Dorsolateral prefrontal cortex (tissue), 122 donors: ENCODE measurements at places on chromosomes 6 and 20.

DNA sequence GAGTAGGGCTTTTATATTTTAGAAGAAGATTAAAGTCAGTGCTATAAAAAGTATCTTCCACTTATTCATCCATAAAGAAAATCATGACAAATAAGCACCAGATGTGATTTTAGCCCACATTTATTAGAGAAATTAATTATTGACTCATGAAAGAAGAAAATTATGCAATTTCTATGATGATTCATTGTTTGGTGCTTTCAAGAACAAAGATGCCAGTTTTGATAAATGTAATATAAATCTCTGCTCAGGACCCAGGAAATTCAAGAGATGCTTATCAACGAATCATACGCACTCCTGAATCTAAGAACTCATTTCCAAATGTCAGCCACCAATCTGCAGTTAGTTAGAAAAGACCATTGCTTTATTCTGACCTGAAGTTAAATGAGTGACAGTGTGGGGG, 211.4 kb downstream of the ARHGAP18 start:
- DNase-seq, result no peak

GRCh38 chr6:20746805-20747558, 212.7 kb downstream of the CDKAL1 start:
- no peak for DNase-seq

GRCh38 chr20:46423342-46423741, 16.9 kb upstream of the ELMO2 start:
- DNase-seq, result no peak

- DNase-seq, result no peak
Measured at GRCh38 chr6:146651482-146651863, 52.7 kb downstream of the ADGB start.

GRCh38 chr6:166603043-166603690, 16.7 kb upstream of the RAMACL start:
- no peak for DNase-seq

DNA sequence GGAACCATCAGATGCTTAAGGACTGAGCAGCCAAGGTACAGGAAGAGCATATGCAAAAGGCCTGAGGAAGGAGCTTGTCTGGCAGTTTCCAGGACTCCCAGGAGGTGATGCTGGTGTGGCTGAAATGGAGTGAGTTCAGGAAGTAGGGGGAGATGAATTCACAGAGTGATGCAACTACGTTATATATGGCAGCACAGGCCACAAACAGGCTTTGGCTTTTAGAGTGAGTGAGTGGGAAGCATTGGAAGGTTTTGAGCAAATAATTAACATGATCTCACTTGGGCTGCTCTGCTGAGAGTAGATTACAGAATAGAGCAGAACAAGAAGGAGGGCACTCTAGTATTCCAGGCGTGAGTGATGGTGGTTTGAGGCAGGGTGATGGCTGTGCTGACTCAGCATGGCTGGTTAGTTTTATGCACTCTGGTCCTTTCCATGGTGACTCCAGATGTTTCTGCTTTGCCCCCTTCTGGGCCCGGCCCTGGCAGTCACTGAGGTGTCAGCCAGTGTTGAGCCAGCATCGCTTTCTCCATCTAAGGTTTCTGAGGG, 6.5 kb downstream of the BTN2A2 start:
- no peak for DNase-seq

DNA sequence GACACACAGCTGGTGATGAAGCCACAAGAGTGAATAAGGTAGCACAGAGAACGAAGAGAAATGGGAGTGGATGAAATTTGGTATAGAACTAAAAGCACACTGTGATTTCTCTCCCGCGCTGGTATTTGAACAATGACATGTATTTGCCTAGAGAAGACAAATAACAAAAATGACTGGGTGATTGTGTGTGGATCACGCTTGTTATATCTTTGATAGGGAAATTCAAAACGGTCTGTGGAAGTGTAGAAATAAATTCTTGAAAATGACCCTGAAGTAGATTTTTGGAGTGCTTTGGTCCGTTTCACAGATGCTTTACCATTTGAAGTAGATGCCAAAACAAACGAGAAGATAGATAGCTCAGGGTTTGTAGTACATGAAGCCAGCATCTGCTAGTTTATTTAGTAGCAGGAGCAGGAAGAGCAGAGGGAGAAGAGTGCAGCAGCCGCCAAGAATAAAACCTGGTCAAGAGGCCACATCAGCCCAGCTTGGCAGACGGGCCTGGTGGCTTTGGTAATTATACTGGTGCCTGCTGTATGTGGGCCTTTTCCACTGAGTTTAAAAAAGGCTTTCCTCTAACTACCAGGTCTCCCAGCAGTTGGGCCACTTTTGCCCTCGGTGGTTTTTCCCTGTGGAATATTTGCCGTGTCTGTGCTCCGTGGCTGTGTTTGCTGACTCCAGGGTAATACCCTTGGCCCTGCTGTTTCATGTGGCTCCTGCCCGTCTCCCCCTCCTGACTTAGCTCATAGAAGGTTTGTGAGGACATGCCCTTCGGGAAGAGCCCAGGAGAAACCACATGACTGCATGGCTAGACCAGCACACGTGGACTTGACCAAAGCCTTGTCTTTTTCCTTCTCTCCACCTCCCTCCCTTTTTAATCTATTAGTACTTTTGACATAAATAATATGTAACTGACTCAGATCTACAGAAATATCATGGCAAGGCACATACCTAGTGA, 294.0 kb downstream of the SOX4 start:
- no peak for DNase-seq

- DNase-seq, result no peak
Measured at GRCh38 chr6:84643778-84644177, 120.6 kb downstream of the TBX18 start.

DNA sequence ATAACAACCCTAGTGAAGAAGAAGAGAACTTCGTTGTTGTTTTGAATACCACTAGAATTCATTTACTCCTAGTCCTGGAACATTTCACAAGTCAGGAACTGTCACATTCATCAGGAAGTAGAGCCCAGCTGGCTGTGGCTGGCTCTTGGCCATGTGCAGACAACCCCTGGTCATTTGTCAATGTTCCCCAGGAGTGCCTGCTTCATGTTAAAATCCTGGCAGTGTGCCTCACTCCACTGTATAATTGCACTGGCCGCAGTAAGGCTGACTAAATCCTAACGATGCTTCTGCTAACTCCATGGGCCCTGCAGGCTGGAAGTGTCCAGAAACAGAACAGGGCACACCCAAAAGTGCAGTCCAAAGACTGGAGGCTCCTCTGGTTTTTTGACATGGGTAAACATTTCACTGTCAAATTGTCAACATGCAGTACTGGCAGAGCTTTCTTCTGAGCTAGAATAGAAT, 41.5 kb upstream of the ADGRF1 start:
- DNase-seq, result no peak

- no peak for DNase-seq
Measured at GRCh38 chr6:43274916-43275597, 23.0 kb upstream of the SLC22A7 start.

GRCh38 chr20:61476956-61477355, 224.9 kb downstream of the CDH4 start:
- DNase-seq, result no peak

GRCh38 chr6:42512579-42512978, 51.2 kb upstream of the UBR2 start:
- no peak for DNase-seq

DNA sequence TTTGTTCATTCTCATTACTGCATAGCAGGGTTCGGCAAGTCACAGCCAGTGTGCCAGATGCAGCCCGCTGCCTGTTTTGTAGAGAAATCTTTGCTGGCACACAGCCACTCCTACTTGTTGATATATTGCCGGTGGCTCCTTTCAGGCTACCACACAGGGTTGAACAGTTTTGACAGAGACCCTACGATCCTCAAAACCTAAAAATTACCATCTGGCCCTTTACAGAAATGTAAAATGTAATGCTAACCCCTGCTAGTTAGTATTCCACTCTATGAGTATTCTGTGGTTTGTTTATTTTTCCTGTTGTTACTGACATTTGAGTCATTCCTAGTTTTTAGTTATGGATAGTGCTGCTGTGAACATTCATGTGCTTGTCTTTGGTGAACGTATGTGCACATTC, 11.5 kb downstream of the DHX35 start:
- no peak for DNase-seq

DNA sequence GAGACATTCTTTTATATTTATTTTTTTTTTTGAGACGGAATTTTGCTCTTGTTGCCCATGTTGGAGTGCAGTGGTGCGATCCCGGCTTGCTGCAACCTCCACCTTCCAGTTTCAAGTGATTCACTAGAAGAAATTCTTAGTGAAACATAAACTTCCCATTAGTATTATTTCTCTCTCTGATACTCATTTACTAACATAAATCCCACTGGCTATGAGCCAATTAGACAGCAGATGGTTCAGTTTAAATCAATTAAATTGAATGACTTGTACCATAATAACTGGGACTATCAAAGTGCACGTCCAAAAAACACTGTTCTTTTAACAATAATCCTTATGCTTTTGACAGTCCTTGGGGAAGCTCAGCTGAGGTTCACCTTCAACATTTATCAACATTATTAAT, 111.2 kb upstream of the PTCHD4 start:
- DNase-seq, result no peak

GRCh38 chr20:36090223-36090622, 64.3 kb upstream of the EPB41L1 start:
- no peak for DNase-seq

GRCh38 chr6:138287144-138287955, 69.1 kb upstream of the PBOV1 start:
- no peak for DNase-seq

- no peak for DNase-seq
Measured at GRCh38 chr20:59568509-59569024, 35.8 kb upstream of the PHACTR3 start.

GRCh38 chr6:117607511-117607910, 5.2 kb upstream of the GOPC start:
- DNase-seq, result no peak

- no peak for DNase-seq
Measured at GRCh38 chr6:136666041-136666440, 115.8 kb upstream of the MAP7 start.

GRCh38 chr6:80182308-80182707, 75.8 kb downstream of the BCKDHB start:
- DNase-seq, result no peak

DNA sequence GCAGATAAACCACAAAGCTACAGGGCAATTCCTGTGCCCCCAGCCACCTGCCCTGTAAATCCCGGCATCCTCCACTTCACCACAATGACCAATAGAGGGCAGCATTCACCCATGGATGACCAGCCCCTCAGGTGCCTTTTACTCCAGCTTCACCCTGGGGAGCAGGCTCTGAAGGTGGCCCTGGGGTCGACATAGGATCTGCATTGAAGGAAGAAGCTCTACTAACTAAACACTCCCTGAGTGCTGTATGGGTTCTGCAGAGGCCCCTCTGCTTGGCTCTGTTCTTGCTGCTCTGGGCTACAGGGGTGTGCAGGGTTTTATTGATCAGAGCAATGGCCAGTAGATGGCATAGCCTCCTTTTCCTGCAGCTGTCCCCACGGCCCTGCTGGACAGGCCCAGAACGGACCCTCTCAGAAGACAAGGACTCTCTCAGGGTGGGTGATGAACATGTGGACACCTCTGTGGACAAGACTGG, 20.3 kb downstream of the CST4 start:
- peak; percentile 47 for DNase-seq

DNA sequence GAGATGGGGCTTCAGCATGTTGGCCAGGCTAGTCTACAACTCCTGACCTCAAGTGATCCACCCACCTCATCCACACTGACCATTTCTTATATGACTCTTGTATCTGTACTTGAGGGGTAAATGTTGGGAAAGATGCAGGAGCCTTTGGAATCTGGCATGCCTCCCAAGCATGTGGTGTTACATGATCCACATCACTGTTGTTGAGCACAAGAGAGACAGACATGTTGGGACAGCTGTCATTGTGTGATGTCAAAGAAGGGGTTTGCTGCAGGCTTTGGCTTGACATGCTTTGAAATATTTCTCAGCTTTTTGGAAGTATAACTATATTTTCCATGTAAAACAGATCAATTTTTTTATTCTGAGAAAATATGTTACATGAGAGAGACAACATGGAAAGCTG, 139.9 kb downstream of the MOXD1 start:
- DNase-seq, result no peak

GRCh38 chr6:33208091-33208967, at the start of gene RING1:
Gene RING1, plus strand, starts transcription at chr6:33208500. Its CDS starts 323 bp downstream, at chr6:33208823.
- peak; percentile 96 for DNase-seq

GRCh38 chr6:7142918-7143475, 35.2 kb downstream of the RREB1 start:
- DNase-seq, result no peak

- DNase-seq, result no peak
Measured at GRCh38 chr6:5128351-5128750, 43.2 kb downstream of the PPP1R3G start.

GRCh38 chr20:57699395-57699794, 10.4 kb downstream of the PMEPA1 start:
- no peak for DNase-seq

DNA sequence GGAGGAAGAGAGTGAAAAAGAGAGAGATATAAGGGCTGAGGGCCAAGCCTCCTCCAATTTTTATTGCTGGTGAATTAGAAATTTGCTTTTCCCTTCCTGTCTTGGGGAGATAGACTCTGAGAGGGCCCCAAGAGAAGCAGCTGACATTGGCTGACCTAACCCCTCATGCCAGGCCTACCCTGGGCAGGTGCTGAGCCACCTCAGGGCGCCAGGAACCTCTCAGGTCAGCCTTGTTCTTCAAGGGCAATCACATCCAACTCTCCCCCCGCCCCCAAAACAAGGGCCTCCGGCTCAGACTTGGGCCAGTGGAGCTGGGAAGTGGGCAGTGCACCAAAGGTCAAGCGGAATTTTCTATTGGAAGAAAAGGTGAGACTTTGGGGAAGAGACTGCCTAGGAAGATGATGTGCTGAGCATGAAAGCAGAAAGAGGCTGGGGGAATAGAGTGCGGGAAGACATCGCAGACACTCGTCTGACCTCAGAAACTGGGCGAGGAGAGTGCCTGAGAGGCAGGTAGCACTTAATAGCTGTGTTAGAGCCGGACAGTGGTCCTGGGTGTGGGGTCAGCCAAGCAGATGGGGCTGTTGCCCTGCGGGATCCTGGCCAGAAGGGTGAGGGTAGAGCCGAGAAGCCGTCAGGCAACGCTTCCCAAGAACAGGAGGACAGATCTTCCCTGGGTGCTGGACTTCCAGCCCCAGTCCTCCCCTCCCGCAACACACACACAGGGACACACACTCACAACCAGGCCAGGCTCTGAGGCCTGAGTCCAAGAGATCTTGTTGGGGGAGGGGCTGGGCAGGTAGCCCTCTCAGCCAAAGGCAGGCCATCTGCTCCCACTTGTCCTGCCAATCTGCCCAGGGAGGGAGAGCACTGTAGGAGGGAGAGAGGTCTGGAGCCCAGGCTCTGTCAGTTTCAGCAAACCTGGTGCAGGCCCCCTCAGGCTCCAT, 3.7 kb upstream of the FASTKD5 start:
- DNase-seq, result no peak

- DNase-seq, result no peak
Measured at GRCh38 chr6:158669145-158670035, 19.5 kb downstream of the SYTL3 start.

GRCh38 chr20:16806061-16806460, 57.9 kb downstream of the OTOR start:
- DNase-seq, result no peak
